ENCODE measurements at places on chromosomes 3 and 15.

DNA sequence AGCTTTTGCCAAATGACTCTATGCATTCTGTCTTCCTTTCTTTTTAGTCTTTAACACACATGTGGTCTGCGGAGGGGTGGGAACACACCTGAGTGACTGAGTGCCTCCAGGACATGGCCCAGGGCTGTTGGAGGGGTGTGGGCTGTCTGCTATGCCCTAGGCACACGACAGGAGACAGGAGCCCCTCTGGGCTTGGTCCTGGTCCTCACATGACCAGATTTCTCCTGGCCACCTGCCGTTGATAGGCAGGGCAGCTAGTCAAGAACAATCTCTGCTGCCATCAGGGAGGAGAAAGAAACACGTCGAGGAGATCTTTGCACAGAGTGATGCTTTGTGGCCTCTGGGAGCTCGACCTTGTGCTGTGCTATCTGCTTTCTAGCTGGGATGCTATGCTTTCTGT, 176.6 kb downstream of the KLF13 start:
- no peak for DNase-seq

DNA sequence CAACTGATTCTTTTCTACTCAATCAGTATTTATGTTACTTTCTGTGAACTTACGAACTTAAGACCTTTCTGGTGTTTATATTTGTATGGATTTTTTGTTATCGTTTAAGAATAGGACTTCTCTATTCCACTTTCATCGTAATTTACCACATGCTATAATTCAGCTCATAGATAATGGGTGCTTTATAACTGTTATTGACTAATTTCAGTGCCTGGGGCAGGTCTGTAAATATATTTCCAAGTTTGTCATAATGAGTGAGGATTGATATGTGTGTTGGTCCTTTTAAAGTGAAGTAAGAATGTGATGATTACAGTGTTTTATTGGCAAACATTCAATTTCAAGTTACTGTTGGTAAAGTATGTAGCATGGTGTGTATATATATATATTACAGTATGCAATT, 1.8 kb upstream of the NAALADL2 start:
- DNase-seq: no peak

DNA sequence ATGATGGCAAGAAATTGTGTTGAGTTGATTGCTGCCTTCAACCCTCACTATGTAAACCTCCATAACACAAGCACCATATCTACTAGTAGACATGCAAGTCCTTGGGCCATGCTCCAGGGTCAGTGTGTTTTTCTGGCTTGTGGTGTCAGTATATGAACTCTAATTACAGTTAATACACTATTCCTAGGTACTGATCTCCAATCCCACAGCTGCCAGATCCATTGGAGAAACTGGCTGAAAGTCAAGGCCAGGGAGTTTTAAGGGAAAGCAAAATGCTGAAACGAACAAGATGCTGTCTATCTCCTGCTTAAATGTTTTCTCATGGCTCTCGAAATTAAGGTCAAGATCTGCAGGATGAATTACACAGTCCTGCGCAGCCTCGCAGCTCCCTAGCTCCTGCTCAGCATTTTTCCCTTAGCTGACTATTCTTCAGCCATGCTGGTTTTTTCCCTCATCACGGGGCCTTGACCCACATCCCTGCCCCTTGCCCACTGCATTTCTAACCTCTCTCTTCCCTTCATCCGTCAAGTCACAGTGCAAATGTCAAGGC, 425.0 kb upstream of the ADAMTS9 start:
- DNase-seq: no peak

DNA sequence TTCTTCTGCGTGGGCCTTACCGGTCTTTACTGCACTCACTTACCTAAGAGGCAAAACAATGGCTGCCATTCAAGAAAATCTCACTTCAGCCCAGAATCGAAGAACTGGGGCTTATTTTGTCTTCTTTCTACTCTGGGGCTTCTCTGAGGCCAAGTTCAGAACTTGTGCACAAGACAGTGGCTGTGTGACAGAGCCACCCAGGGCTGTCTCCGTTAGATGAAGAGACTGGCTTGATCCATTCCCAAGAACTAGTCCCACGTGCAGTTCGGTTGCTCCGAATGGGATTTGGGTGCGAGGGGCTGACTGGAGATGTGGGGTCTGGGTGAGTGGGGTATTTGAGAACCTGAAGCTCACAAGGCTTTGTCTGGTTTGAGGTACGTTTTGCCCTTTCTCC, 795 bp upstream of the TCF12 start:
- no peak for DNase-seq

GRCh38 chr3:115927197-115927596, 303.9 kb downstream of the GAP43 start:
- no peak for DNase-seq

GRCh38 chr3:132867956-132868355, 145.7 kb upstream of the NPHP3 start:
- no peak for DNase-seq

DNA sequence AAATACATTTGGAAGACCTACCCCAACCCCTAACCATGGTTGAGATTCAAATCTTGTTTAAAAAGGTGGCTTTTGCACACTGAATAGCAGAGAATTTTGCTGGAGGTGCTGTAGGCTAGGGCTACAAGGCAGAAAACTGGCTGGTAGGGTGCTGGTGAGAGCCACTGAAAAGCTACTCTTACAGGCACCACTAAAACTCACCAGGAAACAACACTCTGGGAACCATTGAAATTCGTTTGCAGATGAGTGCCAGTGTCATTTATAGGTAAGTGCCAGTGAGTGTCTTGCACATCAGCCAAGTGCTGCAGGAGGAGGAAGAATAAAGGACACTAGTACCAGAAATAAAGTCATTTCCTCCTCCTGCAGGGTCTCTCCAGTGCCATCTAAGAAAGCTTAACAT, 610.2 kb downstream of the ZNF385D start:
- no peak for DNase-seq

- no peak for DNase-seq
Observed at GRCh38 chr3:18630295-18630694, 205.2 kb upstream of the SATB1 start.

- no peak for DNase-seq
Observed at GRCh38 chr3:56917361-56918110, 115.8 kb upstream of the ARHGEF3 start.

DNA sequence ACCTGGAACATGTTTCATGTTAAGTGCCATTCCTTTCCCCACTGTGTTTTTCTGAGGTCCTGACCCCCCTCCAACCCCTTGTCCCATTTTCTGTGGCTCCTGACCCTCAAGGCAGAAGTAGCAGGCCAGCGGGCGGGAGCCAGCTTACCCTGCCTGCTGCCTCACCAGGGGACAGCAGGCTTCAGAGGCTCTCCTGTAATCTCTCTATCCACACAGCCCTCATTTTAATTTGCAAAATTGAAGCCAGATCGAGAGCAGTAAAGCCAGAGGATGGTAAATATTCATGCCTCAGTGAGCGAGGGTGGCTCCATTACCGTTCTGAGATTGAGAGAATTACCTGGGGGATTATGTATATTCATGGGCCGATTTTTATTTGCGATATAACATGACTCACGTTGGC, 147.6 kb downstream of the DNAJB8 start:
- no peak for DNase-seq

DNA sequence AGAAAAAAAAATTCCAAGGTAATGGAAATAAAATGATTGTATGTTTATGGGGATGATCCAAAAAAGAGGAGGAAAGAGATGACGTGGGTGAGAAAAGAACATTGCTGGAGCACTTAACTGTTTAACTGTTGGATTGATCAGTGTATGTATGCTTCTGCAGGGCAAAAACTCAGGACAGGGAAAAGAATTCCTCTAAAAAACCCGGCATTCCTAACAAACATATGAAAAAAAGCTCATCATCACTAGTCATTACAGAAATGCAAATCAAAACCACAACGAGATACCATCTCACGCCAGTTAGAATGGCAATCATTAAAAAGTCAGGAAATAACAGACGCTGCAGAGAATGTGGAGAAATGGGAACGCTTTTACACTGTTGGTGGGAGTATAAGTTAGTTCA, 1.6 kb upstream of the PHLDB2 start:
- DNase-seq: no peak
